ENCODE measurements at places on chromosomes 11 and 22.

- no peak for DNase-seq
Observed at GRCh38 chr11:44615041-44615755, 49.7 kb downstream of the CD82 start.

- no peak for DNase-seq
Observed at GRCh38 chr11:57343825-57344224, 5.7 kb downstream of the P2RX3 start.

DNA sequence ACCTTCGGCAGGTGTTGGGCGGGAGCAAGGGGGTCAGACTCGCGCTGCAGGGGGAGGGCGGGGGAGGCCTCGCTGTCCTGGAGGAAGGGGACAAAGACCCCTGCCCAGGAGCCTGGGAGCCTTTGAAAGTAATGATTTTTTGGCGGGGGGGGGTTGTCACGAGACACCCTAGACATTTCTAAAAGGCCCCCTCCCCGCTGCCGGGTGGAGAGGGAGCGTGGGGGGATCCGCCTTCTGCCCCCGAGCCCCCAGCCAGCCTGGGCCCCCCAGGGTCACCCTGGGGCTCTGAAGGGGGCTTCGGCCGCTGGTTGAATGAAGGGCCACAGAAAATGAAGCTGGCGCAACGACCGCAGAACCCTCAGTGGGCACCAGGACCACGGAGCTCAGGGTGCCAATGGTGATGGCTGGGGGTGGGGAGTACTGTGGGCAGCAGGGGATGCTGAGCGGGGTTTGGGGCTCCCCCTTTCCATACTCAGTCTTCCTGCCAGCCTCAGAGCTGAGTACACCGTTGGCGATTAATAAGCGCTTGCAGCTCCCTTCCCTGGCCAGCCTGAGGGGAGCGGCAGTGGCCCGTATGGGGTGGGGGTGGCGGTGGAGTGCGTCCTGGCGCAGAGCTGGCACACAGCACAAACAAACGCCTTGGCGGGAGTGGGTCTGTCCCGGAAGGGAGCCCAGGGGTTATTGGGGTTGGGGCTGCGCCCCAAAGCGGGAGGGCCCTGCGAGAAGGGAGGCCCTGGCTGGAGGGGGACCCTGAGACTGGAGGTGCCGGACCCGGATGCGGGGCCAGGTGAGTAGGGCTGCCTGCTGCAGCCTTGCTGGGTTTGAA is 1.2 kb upstream of the DUSP8 start:
- DNase-seq, result peak; percentile 36

- DNase-seq, result no peak
Observed at GRCh38 chr11:78446210-78446609, 28.6 kb upstream of the GAB2 start.

DNA sequence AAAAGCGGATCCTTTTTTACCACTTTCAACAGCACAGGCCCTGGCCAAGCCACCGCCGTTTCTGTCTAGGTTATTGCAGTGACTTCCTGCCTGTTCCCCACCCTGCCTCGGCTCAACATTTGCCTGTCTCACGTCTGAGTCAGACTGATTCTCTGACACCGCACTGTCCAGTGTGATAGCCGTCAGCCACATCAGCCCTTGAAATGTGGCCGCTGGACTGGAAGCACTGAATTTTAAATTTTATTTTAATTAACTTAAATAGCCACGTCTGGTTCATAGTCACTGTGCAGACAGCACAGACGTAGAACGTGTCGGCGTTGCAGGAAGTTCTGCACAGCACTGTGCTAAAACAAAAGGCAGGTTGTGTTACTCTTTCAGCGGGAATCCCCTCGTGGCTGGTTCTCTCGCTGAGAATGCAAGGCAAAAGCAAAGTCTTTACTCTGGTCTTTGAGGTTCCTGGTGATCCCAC is 56.3 kb upstream of the ADSL start:
- peak; percentile 59 for DNase-seq

GRCh38 chr11:94794287-94795168 is 26.4 kb downstream of the AMOTL1 start:
- DNase-seq, result no peak

DNA sequence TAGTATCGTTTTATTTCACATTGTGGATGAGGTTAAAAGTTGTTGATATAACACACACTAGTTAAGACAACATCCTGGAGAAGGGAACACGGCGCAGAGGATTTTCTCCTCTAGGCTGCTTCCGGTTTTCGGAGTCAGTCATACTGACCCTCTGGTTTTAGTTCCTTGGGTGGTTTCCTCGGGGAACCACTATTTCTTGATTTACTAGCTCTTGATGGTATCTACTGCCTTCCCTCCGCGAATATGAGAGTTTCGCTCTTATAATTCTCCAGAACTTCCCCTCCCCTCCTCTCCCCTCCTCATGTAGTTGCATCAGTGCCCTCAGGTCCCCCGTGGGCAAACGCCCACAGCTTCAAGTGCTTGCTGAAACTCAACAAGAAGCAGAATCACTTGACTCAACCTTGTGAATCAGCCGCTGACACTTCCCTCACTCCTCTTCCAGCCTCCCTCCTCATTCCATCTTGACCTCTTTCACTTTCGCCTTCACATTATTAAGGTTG is 15.9 kb upstream of the APOBEC3A start:
- no peak for DNase-seq

DNA sequence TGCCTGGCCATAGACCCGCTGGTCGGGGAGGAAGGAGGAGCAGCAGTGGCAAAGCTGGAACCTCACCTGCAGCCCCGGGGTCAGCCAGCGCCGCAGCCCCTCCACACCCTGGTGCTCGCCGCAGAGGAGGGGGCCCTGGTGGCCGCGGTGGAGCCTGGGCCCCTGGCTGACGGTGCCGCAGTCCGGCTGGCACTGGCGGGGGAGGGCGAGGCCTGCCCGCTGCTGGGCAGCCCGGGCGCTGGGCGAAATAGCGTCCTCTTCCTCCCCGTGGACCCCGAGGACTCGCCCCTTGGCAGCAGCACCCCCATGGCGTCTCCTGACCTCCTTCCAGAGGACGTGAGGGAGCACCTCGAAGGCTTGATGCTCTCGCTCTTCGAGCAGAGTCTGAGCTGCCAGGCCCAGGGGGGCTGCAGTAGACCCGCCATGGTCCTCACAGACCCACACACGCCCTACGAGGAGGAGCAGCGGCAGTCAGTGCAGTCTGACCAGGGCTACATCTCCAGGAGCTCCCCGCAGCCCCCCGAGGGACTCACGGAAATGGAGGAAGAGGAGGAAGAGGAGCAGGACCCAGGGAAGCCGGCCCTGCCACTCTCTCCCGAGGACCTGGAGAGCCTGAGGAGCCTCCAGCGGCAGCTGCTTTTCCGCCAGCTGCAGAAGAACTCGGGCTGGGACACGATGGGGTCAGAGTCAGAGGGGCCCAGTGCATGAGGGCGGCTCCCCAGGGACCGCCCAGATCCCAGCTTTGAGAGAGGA is 11.9 kb downstream of the TMEM121B start:
- DNase-seq, result no peak

DNA sequence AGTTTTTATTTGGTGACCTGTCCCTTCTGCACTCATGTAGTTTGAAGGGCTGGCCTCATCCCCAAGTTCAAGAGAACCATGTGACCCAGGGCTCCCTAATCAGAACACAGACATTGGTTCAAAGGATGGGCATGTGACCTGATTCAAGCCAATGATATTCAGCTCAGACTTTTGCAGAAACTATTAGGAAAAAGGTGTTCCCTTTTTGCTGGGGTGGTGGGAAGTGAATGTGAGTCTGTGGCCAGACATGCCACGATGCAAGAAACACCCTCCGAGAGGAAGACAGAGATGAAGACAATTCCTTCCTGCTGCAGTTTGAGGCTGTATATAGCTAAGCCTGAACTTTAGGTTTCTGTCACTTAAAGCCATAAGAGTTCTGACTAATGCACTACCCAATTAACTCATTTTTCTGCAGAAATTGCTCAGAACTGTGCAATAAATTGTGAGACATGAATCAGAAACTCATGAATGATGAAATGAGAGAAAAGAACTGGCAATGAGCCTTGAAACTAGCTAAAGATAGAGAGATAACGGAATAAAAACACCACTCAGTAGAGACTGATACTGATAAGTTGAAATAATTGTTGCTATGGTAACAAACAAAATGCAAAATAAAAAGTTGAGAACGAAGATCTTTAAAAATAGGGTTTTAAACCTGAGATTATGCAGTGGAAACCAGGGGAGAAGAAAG is 9.2 kb upstream of the MAPK1 start:
- DNase-seq, result no peak

DNA sequence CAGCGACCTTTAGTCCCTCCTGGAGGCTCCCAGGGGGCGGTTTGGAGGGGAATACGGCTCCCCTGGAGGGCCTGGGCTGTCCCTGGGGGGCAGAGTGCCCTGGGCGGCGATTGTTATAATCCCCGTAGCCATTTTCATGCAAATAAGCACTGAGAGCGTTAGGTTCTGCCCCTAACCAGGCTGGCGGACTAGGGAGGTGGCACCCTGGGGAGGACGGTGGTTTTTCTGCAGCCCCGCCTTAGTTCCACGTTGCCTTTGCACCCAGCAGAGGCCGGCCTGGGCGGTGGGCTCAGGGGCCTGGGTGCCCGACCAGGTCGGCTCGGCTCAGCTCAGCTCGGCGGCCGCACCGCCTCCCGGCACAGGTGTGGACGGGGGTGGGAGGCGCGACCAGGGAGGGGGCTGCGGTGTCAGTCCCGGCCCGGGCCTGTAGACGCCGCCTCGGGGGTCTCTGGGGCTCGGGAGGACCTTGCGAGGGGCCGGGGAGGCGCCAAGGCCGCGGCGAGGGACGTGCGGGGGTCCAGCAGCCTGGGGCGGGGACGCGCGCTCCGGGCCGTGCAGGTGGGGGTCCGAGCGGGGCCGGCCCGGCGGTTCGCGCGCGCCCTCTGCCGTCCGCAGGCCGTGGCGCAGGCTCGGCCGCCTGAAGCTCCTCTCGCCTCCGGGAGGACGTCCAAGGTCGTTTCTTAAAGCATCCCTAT is 2.3 kb upstream of the DUSP8 start:
- DNase-seq, result peak; percentile 54

DNA sequence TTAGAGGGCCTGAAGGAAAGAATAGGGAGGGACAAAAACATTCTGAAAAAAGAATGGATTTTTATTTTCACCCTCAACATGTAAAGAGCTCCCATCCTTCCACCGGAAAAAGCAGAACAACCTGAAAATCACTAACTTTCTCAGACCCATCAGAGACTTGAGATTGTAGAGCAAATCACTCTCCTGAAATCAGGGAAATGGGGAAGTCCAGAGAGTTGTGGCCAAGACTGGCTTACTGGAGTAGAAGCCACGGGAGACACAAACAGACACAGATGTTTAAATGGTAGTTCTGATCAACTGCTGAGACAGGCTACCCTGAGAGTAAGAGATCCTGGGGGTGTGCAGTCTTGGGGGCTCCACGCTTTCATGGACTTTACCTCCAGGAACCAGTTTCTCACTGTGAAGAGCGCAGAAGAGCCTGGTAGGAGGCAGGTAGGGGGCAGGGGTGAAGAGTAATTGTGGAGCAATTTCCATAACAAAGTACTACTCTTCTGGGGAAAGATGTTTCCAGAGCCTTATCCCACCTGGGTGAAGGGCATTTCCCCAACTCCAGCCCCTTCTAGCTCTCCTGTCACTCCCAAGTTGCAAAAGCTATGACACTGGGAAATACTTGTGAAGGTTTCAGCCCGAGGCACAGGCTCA is 47.1 kb downstream of the ASCL2 start:
- DNase-seq, result no peak

GRCh38 chr22:26957897-26958296 is 300.5 kb downstream of the MIAT start:
- DNase-seq, result no peak

GRCh38 chr11:44620328-44620725 is 54.9 kb downstream of the CD82 start:
- DNase-seq, result no peak

GRCh38 chr11:60343094-60343704 is 16.1 kb downstream of the MS4A6E start:
- DNase-seq, result no peak

Measured in T-helper 9 cell (primary cell).